ENCODE measurements at places on chromosomes 2 and 18.

DNA sequence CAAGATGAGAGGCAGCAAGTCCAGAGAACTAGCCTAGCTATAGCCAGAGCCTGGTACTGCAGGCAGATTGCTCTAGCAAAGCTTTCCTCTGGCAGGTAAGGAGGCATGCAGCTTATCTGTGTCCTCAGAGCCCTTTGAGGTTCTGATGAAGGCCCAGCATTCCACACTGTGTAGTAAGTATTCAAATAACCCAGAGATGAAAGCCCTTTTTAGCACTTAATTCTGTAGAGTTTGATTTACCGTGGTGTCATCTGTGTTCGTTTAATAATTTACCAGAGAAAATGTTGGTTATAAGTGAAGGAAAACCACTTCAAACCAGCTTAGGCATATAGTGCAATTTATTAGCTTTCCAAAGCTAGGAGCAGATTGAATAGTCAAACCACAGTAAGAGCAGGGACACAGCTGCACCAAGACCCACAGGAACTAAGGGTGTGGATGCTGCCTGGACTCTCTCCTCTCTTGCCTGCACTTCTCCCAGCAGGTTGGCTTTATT lies 226.6 kb downstream of the BABAM2 start:
- DNase-seq = no peak

DNA sequence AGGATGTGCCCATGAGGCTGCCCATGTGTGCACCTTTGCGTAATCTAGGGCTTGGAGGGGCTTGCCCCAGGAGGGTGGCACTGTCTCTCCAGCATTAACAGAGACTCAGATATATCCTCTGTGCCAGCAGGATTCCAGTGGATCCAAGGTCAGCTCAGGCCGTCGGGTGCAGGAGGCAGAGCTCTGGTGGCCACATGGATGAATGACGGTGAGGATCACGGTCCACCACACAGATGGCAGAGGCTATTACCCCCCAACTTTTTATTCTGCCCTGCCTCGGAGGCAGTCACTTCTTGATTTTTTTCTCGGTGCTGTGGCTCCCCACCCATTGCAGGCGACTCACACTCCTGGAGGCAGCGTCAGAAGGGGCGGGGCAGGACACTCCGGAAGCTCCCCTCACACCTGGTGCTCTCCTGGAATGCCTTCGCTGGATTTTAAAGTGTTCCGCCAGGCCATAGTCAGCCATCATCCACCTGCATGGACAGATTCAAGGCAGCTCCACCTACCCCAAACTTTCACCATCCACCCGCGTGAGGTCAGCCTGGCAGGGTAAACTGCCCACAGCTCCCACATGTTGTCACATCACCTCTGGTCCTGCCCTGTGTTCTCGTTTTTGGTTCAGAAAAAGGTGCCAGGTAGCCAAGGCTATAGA lies 602.9 kb upstream of the RAB6C start:
- no peak for DNase-seq

DNA sequence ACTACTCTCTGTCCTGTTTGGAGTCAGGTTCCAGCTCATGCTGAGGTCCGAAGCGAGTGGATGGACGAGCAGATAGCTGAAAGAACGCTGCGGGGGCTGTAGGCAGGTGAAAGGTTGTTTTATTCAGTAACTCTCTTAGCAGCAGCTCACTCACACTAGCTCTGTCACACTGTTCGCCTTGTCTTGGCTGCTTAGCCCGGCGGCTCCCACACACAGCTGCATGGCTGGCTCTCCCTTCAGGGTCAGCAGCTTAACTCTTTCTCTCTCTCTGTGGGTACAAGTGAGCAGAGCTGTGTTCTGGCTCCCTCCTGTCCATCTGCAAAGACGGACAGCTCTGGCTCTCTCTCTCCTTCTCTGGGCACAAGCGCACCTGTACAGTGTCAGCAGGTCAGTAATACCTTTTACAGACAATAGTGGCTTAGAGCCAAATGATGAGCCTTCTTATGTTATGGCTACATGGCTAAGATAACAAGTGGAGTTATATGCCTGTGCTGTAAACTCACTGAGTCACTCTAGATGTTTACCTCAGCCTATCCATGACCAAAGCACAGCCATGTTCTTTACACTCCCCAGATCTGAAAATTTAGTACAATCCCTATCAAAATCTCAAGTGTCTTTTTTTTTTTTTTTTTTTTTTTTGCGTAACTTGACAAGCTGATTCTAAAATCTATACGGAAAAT lies 149.3 kb downstream of the GALNT1 start:
- no peak for DNase-seq

- DNase-seq = no peak
These were observed 35.5 kb downstream of the SCN2A start for GRCh38 chr2:165274698-165275097.

GRCh38 chr2:27915874-27916273 lies 25.3 kb downstream of the BABAM2 start:
- no peak for DNase-seq

DNA sequence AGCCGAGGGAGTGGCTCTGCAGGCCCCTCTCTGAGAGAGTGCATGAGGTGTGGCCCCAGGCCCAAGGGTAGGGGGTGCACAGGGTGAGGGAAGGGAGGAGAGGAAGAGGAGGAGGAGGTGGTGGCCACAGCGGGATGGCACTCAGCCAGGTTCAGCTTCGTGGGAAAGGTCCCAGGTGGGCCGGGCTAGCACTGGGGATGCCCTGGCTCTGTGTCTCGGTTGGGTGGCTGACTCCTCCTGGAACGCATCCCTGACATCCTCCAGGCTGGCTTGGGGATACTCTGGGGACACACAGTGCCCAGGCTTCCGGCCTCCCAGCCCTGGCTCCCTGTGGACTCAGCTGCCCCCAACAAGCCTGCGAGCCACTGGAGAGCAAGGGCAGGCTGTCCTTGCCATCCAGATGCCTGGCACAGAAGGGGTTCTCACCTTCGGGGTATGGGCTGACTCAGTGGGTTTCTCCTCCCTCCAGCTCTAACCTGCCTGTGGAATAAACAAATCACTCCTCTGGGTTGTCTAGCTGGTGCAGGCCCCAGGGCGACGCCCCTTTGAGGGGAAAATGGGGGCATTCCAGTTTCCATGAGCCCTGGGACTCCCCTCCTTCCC lies 582 bp upstream of the ZAP70 start:
- no peak for DNase-seq

GRCh38 chr2:42969231-42970150 lies 177.1 kb upstream of the HAAO start:
- DNase-seq = no peak

All from stimulated activated CD4-positive, alpha-beta T cell treated with anti-CD3 and anti-CD28 coated beads, Interleukin-4, amount 100 ng/mL, for 48 hours (primary cell).